ENCODE measurements at places on chromosomes 6 and 20. TPM values are rescaled to one million over a fixed set of nuclear protein-coding genes. Genes with fewer than 3 reads are reported as not detected.

Gene KIF25
- total RNA-seq, result not detected

- DNase-seq, result no peak
Measured at GRCh38 chr6:157224178-157224950, 99.0 kb downstream of the TMEM242 start.

DNA sequence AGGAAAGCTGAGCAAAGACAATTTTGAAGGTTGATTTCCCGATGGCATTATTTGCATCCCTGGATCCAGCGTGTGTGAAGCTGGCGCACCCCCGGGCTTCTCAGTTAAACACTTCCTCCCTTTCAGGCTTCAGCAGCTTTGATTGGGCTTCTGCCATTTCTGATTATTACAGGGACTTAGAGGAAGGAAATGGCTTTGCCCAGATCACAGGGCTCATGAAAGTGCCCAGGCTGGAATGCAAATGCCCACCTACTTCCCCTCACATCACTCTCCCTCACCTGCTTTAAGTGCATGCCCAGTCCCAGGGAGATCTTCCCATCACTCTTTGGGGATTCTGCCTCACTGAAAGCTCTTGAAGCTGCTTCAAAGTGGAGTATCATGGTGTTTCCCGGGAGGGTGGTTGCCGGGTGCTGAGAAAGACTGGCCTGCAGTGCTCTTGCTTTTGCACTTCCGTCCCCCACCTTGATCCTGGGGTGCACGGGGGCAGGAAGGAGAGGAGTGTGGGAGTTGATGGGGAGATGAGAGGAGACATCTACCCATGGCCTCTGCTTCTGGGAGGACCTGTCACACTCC, 28.3 kb downstream of the PHACTR3 start:
- no peak for DNase-seq

GRCh38 chr6:12250383-12250770, 39.8 kb upstream of the EDN1 start:
- no peak for DNase-seq

DNA sequence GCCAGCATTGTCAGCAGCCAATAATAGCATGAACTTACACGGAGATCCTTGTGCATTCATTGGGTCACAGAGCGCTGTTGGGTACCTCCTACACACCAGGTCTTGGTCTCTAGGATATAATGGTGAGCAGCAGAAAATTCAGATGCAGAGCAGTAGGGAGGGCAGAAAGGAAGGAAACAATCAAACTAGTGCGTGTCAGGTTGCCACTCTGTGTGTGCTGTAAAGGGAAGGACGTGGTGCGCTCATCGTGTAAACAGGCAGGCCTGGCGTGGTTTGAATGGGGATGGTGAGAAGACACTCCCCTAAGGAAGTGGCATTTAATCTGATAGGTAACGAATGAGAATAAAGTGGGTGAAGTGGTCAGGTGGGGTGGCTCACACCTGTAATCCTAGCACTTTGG, 336.4 kb downstream of the CDH26 start:
- no peak for DNase-seq

Gene FOXF2
- 14.1 TPM for total RNA-seq

- no peak for DNase-seq
Measured at GRCh38 chr6:52336919-52337561, 24.9 kb upstream of the PAQR8 start.

Measured in Caki2 (cell line).